ENCODE measurements at places on chromosomes 4 and X.

DNA sequence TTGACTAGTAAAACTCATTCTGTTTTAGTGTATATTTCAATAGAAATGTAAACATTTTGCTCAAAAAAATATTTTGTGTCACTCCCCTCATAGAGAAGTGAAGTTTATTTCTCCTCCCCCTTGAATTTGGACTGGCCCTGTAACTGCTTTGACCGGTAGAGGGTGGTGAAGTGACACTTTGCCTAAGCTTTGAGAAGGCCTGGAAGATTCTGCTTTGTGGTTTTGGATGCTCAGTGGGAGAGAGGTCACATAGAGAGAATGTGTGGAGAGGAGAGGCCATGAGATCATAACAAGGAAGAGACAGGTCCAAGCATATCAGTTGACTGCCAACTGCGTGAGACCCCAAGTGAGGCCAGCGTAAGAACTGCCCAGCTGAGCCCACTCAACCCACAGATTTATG is 19.1 kb upstream of the ARX start:
- no peak for DNase-seq

- no peak for DNase-seq
Observed at GRCh38 chr4:22824091-22824490, 131.4 kb downstream of the GBA3 start.

DNA sequence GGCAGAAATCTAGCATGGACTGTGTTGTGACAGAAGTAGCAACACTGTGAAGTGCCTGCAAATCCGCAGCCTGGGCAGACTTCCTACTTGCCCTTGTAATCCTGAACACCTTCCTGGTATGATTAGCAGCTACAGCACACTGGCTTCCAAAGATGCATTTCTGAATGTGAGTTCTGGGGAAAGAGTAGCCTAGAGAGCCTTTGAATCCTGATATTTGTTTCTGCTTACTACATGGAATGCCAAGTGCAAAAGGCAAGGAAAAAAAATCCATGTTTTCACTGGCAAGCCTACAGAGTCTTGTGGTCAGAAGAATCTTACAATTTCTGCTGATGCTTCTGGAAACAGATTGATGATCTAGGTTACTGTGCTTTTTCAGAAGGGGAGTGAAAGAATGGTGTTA is 223.7 kb downstream of the COL25A1 start:
- DNase-seq, result no peak

GRCh38 chrX:38662640-38663039 is 101.3 kb downstream of the TSPAN7 start:
- DNase-seq, result peak; percentile 43

DNA sequence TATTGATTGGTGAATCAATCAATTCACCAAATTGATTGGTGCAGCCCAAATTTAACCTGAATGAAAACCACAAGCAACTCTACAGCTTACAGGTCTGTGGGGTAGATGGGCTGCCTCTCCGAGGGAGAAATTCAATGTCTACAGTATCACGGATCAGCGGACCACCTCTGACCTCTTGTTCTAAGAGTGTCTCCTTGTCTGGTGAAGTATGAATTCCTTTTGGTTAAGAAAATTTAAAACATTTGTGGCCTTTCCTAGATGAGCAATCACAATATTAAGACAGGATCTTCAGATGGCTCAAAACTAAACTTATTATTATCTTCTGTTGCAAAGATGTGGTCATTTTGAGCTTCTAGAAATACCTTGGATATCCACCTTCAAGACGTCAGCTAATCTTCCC is 153.3 kb downstream of the IL15 start:
- DNase-seq, result no peak

GRCh38 chr4:87192145-87192919 is 28.1 kb downstream of the KLHL8 start:
- no peak for DNase-seq

DNA sequence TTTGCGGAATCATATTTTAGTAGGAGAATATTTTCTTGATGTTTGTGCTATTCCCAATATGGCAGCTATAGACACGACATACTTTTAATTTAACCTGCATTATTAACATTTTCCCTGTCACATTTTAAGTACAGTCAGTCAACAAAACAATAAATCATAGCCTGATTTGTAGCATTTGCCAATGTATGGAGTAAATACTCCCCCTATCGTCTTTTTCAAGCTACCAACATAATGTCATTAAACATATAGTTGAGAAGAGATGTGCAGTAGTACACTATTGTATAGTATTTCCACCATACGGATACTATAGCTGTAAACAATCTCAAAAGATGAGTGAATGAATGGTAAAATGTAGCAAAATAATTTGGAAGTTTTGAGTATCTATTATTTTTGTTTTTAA is 303.7 kb upstream of the MAGEB2 start:
- DNase-seq, result no peak

DNA sequence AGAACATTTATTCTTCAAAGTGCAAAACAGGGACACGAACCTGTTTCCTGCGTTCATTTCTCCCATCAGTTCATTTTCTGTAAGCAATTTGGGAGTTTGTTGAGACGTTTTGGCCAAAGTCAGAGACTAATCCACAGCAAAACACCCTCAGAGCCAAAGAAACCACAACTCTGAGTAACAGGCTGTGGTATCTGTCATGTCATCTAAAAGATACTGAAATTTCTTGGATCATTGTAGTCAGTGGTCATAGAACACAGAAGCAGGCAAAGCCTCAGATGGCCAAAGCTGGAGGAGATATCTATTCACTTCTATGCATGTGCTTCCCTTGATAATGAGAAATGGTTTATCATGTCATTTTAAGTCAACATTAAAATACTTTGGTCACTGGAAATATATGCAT is 485.6 kb upstream of the GALNT7 start:
- no peak for DNase-seq

GRCh38 chr4:82136161-82136801 is 237.5 kb downstream of the HNRNPD start:
- DNase-seq, result no peak

- peak; percentile 67 for DNase-seq
Observed at GRCh38 chrX:66728818-66729271, 90.0 kb upstream of the EDA2R start.

- DNase-seq, result peak; percentile 30
Observed at GRCh38 chrX:57453901-57454300, 137.9 kb upstream of the ZXDB start.

DNA sequence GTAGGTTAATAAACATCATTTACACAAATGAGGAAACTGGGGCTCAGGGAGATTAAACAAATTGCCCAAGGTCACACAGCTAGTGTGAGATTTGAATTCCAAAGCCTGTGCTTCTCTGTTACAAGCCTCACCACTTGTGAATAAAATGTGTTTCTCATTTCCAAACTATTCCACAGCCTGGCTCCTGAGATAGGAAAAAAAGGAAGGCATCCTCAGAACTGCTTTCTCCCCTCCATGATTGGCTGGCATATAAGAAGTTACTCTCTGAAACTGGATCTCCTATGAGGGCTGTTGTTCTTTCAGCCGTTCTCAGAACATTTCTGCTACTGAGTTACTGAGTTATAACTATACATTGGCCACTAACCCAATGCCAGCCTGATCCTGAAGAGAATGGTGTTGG is 237.9 kb downstream of the MAML3 start:
- DNase-seq, result no peak

DNA sequence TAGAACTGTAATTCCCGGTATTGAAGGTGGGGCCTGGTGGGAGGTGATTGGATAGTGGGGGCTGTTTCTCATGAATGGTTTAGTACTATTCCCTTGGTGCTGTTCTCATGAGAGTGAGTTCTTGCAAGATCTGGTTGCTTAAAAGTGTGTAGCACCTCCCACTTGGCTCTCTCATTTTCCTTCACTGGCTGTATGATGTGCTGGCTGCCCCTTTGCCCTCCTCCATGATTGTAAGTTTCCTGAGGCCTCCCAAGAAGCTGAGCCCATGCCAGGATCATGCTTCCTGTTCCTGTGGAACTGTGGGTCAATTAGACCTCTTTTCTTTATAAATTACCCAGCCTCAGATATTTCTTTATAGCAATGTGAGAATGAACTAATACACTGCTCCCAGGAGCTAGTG is 8.7 kb downstream of the ANXA10 start:
- DNase-seq, result no peak

GRCh38 chrX:28549838-28550237 is 37.4 kb upstream of the IL1RAPL1 start:
- no peak for DNase-seq

GRCh38 chr4:158605393-158605792 is 66.3 kb downstream of the C4orf46 start:
- DNase-seq, result no peak

DNA sequence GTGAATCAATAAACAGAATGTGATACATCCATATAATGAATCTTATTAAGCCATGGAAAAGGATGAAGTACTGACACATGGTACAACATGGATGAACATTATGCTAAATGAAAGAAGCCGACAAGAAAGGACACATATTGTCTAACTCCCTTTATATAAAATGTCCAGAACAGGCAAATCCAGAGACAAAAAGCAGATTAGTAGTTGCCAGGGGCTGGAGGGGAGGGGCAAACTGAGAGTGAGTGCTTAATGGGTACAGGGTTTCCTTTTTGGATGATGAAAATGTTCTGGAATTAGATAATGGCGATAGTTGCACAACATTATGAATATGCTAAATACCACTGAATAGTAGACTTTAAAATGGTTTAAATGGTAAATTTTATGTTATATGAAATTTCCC is 17.4 kb downstream of the ADGRG4 start:
- no peak for DNase-seq

- no peak for DNase-seq
Observed at GRCh38 chrX:153775293-153776119, 5.3 kb upstream of the SRPK3 start.

DNA sequence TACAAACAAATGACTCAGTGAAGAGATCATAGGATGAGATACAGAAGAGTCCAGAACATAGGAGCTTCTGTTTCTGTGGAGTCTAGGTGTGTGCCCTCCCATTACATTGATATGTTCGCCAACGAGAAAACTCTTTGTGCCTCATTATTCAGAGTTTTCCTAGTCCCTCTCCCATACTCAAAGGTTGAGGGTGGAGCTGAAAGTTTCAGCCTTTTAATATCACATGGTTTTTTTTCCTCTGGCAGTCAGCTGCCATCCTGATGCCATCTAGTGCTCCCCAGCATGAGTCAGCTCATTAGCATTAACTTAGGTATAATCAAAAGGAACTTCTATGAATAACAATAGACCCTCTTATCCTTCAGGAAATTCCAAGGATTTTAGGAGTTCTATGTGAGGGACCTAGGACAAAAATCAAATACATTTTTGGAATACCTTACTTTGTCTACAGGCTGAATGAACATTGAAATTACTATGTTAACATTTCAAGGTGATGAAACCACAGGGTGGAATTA is 559.6 kb upstream of the AMOT start:
- DNase-seq, result no peak

DNA sequence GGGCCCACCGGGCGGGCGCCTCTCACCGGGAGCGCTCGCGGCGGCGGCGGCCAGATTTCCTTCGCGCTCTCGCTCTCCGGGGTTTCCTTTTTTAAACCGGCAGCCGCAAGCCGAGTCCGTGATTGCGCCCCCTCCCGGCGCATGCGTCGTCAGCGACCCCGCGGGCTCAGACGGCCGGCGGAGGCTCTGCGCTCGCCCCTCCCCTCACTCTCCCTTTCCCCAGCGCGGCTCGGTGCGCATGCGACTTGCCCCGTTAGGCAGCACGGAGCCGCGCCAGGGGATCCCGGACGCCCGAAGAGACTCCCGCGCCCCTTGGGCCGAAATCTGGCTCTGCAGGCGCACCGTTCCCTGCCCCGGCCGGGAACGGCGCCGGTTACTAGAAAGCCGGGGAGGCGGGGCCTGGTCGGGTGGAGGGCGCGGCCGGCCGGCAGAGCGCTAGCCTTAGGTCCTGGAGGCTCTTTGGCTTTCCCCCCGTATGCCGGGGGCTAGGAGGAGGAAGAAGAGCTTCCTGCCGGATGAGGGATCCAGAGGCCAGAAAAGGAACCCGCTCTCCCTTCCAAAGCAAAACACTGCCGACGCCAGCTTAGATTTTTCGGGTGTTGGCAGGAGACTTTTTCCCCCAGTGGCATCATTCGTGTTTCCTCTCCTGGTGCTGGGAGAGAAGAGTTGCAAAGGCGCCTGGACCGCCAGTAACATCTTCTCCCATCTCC is at the start of gene CLOCK:
TSS of gene CLOCK (minus strand) at position 154 of the 710 bp plus-strand sequence. CDS start 64,124 bp downstream, outside the sequence.
- DNase-seq, result peak; percentile 95

DNA sequence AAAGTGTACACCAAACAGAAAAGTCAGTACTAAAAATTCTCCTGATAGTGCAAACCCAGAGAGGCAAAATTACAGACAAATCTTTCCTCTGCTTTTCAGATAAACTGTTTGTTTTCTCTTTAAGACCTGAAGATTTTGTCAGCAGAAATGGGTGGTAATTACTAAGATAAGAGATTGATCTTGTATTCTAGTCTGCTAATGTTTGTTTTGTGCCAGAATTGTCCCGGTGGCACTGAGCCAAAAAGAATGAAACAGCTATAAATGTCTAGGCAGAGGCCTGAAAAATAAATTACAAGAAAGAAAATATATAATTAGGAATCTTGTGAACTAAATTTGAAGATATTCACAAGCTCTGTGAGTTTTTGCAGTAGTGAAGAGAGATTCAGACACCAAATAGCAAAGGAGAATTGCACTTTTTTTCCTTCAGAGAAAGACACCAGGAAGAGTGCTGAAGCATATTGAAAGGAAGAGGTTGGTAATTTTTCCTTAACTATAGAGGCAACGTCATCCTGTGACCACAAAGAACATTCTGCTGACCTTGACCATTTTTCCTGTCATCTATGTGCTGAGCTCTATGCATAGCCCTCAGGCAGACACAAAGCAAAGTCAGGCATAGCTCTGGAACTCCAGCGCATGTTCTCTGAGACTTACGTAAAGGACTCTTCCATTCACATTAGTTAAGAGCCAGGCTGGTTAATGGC is 314.5 kb upstream of the RASGEF1B start:
- peak; percentile 40 for DNase-seq

GRCh38 chr4:145934434-145935047 is 4.1 kb downstream of the ZNF827 start:
- no peak for DNase-seq

GRCh38 chrX:15384304-15384703 is at the start of gene VEGFD:
Gene VEGFD, minus strand, starts transcription at chrX:15384413. Its CDS starts 467 bp downstream, at chrX:15383946.
- DNase-seq, result no peak

DNA sequence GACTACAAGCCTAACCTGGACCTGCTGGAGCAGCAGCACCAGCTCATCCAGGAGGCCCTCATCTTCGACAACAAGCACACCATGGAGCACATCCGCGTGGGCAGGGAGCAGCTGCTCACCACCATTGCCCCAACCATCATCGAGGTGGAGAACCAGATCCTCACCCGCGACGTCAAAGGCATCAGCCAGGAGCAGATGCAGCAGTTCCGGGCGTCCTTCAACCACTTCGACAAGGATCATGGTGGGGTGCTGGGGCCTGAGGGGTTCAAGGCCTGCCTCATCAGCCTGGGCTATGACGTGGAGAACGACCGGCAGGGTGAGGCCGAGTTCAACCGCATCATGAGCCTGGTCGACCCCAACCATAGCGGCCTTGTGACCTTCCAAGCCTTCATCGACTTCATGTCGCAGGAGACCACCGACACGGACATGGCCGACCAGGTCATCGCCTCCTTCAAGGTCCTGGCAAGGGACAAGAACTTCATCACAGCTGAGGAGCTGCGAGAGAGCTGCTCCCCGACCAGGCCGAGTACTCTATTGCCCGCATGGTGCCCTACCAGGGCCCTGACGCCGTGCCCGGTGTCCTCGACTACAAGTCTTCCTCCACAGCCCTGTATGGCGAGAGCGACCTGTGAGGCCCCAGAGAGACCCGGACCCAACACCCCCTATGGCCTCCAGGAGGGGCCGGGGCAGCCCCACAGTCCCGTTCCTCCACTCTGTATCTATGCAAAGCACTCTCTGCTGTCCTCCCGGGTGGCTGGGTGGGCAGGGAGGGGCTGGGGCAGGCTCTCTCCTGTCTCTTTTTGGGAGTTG is 486.2 kb downstream of the TRAM1L1 start:
- no peak for DNase-seq

- DNase-seq, result no peak
Observed at GRCh38 chr4:53906606-53907190, 157.7 kb downstream of the CHIC2 start.

GRCh38 chr4:168836490-168836889 is 173.6 kb downstream of the CBR4 start:
- DNase-seq, result no peak

Data from suppressor macrophage (primary cell).